ENCODE measurements at places on chromosomes 1 and 21.

DNA sequence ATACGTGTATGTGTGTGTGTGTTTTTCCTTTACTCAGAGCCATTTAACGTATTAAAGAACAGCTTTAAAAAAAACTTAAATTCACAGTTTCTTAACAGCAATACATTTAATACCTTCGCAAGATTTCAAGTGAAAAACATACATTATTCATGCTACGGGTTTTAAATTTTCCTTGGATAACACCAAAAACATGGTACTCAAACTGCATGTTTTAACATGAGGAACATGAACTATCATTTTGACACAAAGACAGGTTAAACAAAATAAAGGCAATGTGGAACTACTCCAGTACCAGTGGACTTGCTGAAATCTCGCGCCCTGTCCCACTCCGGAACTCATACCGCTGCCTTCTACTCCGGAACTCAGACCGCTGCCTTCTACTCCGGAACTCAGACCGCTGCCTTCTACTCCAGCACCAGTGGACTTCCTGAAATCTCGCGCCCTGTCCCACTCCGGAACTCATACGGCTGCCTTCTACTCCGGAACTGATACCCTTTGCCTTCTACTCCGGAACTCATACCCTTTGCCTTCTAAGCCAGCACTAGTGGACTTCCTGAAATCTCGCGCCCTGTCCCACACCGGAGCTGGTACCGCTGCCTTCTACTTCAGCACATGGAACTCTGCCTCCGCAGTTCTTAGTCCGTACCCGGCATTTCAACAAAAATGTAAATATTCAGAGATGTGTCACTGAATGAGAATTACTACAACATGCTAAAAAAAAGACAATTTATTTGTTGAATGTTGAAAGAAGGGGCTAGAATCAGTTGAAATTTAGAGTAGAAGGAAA lies 148.6 kb downstream of the NCAM2 start:
- DNase-seq = no peak

DNA sequence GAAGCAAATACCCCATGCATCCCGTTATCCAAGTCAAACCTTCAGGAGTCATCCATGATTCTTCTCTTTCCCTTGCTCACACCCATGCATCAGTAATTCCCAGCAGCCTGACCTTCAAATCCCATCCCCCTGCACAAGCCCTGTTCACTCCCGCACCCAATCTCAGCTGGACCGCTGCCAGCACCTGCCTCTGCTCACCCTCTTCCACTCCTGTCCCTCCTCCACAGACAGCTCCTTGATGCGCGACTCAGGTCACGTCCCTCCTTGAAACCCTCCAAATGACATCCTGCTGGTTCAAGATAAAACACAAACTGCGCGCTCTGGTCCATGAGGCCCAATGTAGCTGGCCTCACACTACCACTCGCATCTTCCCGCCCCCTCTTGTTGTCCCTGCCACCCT lies 43.4 kb upstream of the MPZL1 start:
- no peak for DNase-seq

GRCh38 chr1:147072482-147073432 lies 99.5 kb downstream of the PRKAB2 start:
- no peak for DNase-seq

DNA sequence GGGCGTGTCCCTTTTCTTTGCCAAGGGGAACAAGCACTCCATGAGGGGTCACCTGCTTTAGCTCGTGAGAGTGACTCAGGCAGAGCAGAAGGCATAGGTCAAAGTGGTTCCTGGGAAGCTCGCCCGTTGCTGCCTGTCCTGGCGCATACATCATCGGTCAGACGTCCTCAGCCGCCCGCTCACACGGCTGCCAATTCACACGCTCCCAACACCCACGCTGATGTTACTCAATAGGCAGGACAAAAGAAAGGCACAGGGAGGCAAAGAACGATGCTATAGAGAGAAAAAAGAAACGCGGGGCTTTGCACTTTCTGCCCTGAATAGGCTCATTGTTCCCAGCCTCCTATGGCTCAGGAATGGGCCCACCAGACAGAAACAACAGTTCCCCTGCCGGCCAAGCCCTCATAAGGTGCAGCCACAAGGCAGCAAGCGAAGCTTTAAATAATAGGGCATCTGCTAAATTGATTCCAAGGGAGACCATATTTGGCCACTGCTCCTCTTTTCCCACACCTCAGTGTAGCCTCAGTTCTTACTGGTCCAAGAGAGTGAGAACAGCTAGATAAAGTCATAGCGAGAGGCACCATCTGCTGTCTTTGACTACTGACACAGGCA lies 38.7 kb downstream of the VTCN1 start:
- no peak for DNase-seq

- no peak for DNase-seq
These were observed 327.8 kb downstream of the USH2A start for GRCh38 chr1:216095400-216095799.

GRCh38 chr1:200207711-200208126 lies 180.2 kb downstream of the NR5A2 start:
- DNase-seq = no peak
